Chondrocyte (in vitro differentiated cells): ENCODE measurements at places on chromosomes 3 and 15. TPM values are rescaled to one million over a fixed set of nuclear protein-coding genes. Genes with fewer than 3 reads are reported as not detected.

DNA sequence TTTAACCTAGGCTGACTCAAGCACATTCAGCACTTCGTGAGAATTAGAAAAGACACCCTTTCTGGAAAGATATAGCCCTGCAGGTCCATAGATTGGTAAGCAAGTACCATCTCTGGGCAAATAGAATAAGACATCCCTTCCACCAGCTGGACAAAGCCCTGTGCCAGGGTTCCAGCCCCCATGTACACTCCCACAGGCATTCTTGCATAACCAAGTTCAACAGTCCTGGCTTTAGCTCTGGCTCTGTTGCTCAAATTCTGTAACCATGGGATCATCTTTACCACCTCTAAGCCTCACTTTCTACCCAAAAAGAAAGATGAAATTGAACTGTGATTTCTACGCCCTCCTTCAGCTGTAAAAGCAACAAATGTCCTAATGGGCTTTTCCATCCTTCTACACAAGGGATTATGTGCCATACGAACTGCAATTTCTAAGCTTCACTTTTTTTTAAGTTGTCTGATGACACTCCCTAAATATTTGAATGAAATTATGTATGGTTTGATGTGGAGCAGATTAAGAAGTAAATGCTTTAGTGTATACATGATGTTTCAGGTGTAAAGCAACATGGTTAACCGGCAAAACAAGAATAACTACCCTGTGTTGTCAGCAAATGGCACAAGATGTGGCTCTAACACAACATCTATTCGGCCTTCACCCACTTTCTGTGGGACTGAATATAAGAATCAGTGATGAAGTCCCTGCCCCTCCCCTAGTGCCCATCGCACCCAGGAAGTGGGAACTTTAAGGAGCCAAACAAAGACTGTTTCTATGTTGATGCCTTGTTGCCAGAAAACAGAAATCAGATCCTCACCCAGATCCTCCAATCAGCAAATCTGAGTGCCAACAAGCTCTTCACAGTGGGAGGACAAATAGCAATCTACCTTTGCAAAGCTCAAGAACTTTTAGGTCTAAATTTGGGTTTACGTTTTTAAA lies 165.7 kb downstream of the P3H2 start:
- no peak overlapping the region for H3K4me3 ChIP-seq
- H3K27me3 ChIP-seq, result no peaks in the 10 kb centered on the region

GRCh38 chr3:8436661-8437287 lies 64.8 kb upstream of the LMCD1 start:
- no peak overlapping the region for H3K4me3 ChIP-seq
- peaks cover 14% of the 10 kb centered on the region for H3K4me1 ChIP-seq
- H3K27me3 ChIP-seq, result no peaks in the 10 kb centered on the region

- no peaks in the 10 kb centered on the region for H3K27me3 ChIP-seq
- peaks cover 2% of the 10 kb centered on the region for H3K36me3 ChIP-seq
- no peak overlapping the region for H3K4me3 ChIP-seq
- H3K4me1 ChIP-seq, result peaks cover 48% of the 10 kb centered on the region
- H3K27ac ChIP-seq, result no peak overlapping the region
Observed at GRCh38 chr3:105518203-105518602, 151.5 kb downstream of the ALCAM start.

DNA sequence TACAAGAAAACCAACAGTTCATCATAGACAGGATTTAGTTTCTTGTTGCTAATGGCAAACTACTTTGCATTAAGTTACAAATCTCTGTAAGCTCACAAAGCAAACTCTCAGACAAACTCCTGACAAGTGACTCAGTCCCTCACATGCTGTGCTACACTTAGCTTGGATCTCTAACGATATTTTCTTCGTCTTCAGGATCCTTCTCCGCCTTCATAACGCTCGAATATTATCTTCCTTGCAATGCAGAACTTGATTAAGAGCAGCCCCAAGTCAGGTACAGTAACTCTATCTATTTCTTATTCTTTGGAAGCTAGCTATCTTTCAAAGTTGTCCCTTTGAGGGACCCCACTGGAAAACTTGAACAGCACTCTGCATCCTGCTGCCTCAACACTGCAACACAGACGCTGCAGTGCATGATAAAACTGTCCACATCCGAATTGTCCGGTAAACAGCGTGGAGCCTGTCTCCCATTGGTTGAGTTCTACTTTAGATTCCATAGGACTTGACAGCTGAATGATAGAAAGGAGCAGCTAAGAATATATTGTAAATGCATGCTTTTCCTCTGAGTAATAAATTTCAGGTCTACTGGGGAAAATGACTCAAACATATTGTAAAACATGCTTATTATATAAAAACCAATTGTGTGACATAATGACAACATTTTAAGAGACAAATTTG lies 61.3 kb downstream of the UACA start:
- peak overlapping the region; percentile 65 for H3K4me3 ChIP-seq
- H3K27me3 ChIP-seq, result no peaks in the 10 kb centered on the region
- no peak for DNase-seq
- peak overlapping the region; percentile 96 for H3K27ac ChIP-seq
- H3K36me3 ChIP-seq, result peaks cover 6% of the 10 kb centered on the region
- peaks cover 84% of the 10 kb centered on the region for H3K4me1 ChIP-seq

DNA sequence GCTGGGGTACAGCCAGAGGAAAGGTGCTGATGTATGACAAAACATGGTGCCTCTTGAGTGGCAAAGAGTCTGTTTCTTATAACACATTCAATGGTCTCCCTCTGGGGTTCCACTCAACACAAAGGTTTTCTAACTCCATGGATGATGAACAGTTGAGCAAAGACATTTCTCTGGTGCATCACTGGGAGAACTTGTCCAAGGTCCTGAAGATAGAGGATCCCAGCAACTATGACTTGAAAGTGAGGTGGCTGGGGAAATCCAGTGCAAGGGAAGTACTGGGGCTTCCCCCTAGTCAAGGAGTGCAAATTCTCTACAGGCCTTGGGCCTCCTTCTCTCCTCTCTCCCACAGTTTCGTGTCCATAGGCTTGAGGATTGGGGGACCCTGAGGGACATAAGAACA lies 431.1 kb downstream of the WDR72 start:
- H3K27ac ChIP-seq, result no peak overlapping the region
- no peak for DNase-seq
- H3K27me3 ChIP-seq, result no peaks in the 10 kb centered on the region
- no peaks in the 10 kb centered on the region for H3K4me1 ChIP-seq
- no peaks in the 10 kb centered on the region for H3K36me3 ChIP-seq

GRCh38 chr15:73930790-73931281 lies 4.6 kb downstream of the LOXL1 start:
- H3K4me1 ChIP-seq, result peaks cover 78% of the 10 kb centered on the region
- H3K27me3 ChIP-seq, result no peaks in the 10 kb centered on the region
- peaks cover 12% of the 10 kb centered on the region for H3K36me3 ChIP-seq
- peak overlapping the region; percentile 100 for H3K27ac ChIP-seq
- H3K4me3 ChIP-seq, result peak overlapping the region; percentile 96

- H3K36me3 ChIP-seq, result no peaks in the 10 kb centered on the region
- H3K27me3 ChIP-seq, result no peaks in the 10 kb centered on the region
Observed at GRCh38 chr3:188052169-188053035, 101.6 kb upstream of the LPP start.

Gene LRRIQ4
- not detected in 3 replicates for total RNA-seq
